Islet precursor cell (in vitro differentiated cells): ENCODE measurements at places on chromosomes 1 and 21.

GRCh38 chr1:244851546-244852231 lies 12.7 kb downstream of the HNRNPU start:
- no peak for DNase-seq

DNA sequence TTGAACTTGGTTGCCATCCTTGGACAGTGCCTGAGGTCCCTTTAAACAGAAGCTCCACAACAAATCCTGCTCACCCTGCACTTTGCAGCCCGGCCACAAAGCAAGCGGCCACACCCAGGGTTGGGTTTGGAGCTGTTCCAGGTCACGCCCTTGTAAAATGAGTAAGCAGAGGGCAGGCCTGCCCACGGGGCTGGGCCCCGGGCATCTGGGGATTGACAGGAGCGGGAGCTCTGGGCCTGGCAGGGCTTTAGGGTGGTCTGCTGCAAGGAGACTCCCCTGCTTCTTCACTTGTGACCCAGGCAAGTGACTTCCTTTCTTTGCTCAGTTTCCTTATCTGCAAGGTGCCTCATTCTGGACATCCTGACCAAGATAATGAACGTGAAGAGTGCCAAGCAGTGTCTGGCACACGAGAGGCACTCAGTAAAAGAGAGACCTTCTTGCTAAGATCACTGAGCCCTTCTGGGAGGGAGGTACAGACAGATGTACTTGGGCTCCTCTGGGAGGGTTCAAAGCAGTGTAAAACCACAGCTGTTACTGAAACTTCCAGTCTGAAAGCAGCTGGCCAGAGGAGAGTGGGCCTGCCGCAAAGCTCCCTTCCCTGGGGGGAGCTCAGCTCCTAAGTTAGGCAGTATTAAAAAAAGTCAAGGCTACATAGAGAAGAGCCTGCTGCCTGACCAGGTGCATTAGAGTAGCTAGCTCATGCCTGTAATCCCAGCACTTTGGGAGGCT lies 2.6 kb downstream of the E2F2 start:
- DNase-seq = peak; percentile 65

- peak; percentile 84 for DNase-seq
Measured at GRCh38 chr1:22053017-22053860, 730 bp downstream of the CDC42 start.

GRCh38 chr1:48591181-48591580 lies 119.2 kb upstream of the SPATA6 start:
- no peak for DNase-seq
